ENCODE measurements at places on chromosomes 2 and 18.
A peak's percentile ranks its signal among the peaks of the same experiment; 100 is the strongest.

- no peaks in the 10 kb centered on the region for H3K36me3 ChIP-seq
- DNase-seq = peak; percentile 21
- no peak overlapping the region for H3K27ac ChIP-seq
Observed at GRCh38 chr2:82656420-82656819, 1802.7 kb downstream of the SUCLG1 start.

DNA sequence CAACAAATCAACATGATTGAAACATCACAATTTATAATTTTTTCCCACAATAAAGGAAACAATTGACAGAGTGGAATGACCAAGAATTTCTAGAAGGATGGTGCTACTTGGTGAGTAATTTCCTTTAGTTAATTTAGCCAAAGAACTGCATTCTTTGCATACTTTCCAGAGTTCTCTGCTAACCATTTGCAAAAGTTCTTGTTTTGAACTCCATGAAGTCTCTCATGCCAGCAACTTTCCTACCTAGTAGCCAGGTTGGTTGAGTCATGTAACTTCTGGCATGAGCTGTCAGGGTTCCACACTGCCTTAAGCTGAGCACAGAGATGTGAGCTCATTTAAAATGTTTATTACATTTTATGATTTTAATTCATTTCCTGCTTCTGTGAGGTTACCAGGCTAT, 539.6 kb downstream of the PID1 start:
- H3K4me1 ChIP-seq = no peaks in the 10 kb centered on the region
- H3K4me3 ChIP-seq = no peak overlapping the region
- no peaks in the 10 kb centered on the region for H3K27me3 ChIP-seq
- H3K27ac ChIP-seq = no peak overlapping the region
- no peaks in the 10 kb centered on the region for H3K36me3 ChIP-seq

DNA sequence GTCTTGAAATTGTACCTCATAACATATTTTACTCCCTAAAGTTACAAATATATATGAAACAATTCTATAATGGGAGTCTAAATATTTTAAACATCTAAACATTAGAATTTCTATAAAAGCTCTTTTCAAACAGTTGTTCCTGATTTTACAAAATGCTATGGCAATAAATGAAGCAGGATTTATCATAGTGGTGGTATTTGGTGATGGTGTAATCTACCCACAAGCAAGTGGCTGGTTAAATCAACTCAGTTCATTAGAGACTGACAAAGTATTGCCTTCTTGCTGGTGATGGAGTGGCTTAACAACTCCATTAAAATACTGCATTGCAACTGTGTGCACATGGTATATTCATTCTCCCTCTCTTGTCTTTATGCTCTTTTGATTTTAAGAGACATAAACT, 138.9 kb downstream of the PMAIP1 start:
- no peaks in the 10 kb centered on the region for H3K4me1 ChIP-seq
- no peaks in the 10 kb centered on the region for H3K36me3 ChIP-seq
- no peak for DNase-seq

- no peaks in the 10 kb centered on the region for H3K27me3 ChIP-seq
- H3K36me3 ChIP-seq = peaks cover 8% of the 10 kb centered on the region
- H3K27ac ChIP-seq = no peak overlapping the region
- no peak overlapping the region for H3K4me3 ChIP-seq
- no peaks in the 10 kb centered on the region for H3K4me1 ChIP-seq
Observed at GRCh38 chr18:57029761-57030160, 117.1 kb upstream of the BOD1L2 start.

DNA sequence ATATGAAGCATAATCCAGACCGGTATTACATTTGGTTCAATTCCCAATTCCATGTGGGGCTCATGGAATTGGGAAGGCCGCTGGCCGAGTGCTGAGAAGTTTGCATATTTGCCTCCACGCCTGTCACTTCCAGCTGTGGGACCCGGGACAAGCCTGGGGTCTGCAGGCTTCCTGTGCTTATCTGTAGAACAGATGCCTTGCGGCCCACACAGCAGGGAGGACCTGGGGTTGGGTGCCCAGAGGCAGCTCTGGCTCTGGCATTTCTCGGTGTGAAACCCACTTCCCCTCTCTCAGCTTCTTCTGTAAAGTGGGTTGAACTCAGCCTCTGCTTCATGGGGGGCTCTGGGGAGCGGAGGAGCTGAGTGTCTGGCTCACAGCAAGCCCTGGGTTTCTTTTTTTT, 97.9 kb downstream of the SH3BP4 start:
- H3K4me3 ChIP-seq = no peak overlapping the region
- peak; percentile 24 for DNase-seq
- peaks cover 30% of the 10 kb centered on the region for H3K36me3 ChIP-seq

GRCh38 chr2:133541376-133541775, 26.9 kb downstream of the NCKAP5 start:
- no peaks in the 10 kb centered on the region for H3K4me1 ChIP-seq
- H3K27me3 ChIP-seq = no peaks in the 10 kb centered on the region
- no peak overlapping the region for H3K4me3 ChIP-seq
- no peak overlapping the region for H3K27ac ChIP-seq
- H3K36me3 ChIP-seq = no peaks in the 10 kb centered on the region

DNA sequence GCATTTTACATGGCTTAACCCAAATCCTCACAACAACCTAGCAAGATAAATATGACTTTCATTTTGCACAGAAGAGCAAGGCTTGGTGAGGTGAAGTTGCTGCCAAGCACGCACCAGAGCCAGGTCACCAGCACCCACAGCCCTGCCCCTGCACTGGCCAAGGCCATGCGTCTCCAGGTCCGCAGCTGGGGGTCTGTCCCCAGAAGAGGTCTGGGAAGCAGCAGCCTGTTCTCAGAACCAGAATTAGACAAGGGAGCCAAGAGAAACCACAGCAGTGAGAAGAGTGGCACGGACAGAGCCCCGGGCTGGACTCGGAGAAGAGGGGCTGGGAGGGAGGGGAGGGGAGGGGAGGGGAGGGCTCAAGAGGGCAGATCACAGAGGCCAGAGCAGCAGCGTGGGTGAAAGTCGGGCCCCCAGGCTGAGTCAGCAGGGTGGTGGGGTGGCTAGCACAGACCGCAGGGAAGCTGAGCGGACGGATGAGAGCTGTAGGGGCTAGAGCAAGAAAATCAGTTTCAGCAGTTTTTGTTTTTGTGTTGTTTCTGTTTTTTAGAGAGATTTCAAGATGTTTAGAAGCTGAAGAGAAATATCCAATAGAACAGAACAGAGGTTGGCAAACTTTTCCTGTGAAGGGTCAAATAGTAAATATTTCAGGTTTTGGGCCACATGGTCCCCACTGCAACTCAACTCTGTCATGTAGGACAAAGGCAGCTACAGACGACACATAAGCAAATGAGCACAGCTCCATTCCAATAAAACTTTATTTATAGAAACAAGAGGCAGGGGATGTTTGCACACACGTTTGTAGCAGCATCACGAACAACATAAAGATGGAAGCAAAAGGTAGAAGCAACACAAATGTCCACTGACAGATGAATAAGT, 7.4 kb upstream of the MTERF4 start:
- H3K27ac ChIP-seq = peak overlapping the region; percentile 37
- H3K27me3 ChIP-seq = no peaks in the 10 kb centered on the region
- no peaks in the 10 kb centered on the region for H3K4me1 ChIP-seq
- no peak for DNase-seq
- H3K4me3 ChIP-seq = no peak overlapping the region
- H3K36me3 ChIP-seq = peaks cover 5% of the 10 kb centered on the region

DNA sequence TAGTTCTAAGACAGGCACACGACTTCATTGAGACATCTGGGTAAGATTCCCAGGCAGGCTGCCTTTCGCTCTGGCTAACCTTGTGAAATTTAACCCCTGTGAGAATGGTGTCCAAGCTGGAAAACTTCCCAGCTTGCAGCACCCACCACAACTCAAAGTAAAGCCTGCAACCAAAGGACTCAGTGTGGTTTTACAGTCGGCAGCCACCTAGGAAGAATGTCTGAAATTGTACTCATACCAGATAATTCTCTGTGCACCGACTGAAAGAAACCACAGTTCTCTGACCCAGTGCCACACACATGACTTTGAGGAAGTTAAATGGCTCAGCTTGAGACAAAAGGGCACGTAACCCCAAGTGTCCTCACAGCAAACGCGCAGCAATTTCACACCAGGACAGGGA, 125.7 kb downstream of the RBMS1 start:
- no peak overlapping the region for H3K4me3 ChIP-seq
- peaks cover 100% of the 10 kb centered on the region for H3K4me1 ChIP-seq
- no peaks in the 10 kb centered on the region for H3K27me3 ChIP-seq

- no peaks in the 10 kb centered on the region for H3K27me3 ChIP-seq
- no peak overlapping the region for H3K27ac ChIP-seq
- no peaks in the 10 kb centered on the region for H3K4me1 ChIP-seq
- DNase-seq = no peak
- no peak overlapping the region for H3K4me3 ChIP-seq
Observed at GRCh38 chr2:198597648-198598047, 793.3 kb downstream of the PLCL1 start.

DNA sequence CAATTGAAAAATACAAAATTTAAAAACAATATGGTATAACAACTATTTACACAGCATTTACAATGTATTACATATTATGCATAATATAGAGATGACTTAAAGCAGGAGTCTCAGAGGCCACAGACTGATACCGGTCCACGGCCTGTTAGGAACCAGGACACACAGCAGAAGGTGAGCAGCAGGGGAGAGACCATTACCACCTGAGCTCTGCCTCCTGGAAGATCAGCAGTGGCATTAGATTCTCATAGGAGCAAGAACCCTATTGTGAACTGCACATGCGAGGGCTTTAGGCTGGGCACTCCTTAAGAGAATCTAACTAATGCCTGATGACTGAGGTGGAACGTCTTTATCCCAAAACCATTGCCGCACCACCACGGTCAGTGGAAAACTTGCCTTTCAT, 58.0 kb downstream of the SMAD2 start:
- no peak overlapping the region for H3K27ac ChIP-seq
- DNase-seq = no peak
- H3K4me3 ChIP-seq = no peak overlapping the region
- no peaks in the 10 kb centered on the region for H3K27me3 ChIP-seq

DNA sequence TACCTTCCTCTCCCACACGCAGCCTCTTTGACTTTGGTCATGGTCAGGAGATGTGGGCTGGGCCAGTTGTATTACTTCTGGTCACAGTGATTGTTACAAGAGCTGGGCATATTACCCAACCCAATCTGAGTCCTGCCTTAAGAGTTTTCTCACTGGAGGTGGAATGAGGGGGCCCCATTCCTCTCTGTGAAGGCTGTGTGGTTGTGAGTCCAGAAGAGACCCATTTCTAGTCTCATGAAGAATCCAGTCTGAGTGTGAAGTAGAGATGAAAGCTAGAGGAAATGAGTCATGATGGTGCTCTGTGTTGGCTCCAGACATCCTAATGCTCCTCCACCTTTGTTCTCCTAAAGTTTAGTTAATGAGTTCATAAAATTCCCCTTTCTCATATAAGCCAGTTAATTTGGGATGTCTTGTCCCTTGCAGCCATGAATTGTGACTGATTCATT, 50.8 kb upstream of the RASGRP3 start:
- no peak overlapping the region for H3K27ac ChIP-seq
- H3K4me1 ChIP-seq = no peaks in the 10 kb centered on the region
- DNase-seq = no peak
- H3K4me3 ChIP-seq = no peak overlapping the region
- no peaks in the 10 kb centered on the region for H3K36me3 ChIP-seq
- H3K27me3 ChIP-seq = no peaks in the 10 kb centered on the region

DNA sequence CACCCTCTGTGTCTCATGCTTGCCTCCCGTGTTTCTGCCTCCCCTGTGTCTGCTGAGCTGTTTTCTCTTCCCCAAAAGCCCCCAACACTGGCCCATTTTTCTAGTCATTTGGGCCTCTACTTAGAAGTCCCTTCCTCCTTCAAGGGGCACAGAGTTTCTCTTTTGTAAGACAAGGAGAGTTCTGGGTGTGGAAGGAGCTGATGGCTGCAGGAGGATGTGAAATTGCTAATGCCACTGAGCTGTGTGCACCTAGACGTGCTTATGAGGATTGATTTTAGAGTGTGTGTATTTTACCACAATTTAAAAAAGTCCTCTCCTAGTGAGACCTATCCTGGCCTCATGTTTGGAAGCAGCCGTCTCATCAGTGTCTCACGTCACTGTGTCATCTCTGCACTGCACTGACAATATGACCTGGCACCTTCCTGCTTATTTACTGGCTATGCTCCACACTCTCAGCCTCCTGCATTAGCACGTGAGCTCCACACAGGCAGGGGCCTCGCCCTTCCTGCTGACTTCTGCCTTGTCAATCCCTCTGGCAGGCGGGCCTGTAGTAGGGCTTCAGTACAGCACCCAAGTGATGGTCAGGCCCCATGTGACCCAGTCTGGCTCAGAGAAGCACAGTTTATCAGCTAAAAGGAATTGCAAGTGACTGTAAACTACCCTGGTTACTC, 8.0 kb upstream of the MBP start:
- H3K4me3 ChIP-seq = no peak overlapping the region
- DNase-seq = no peak
- no peak overlapping the region for H3K27ac ChIP-seq
- no peaks in the 10 kb centered on the region for H3K27me3 ChIP-seq
- H3K36me3 ChIP-seq = no peaks in the 10 kb centered on the region

GRCh38 chr2:188452084-188452483, 160.4 kb downstream of the GULP1 start:
- no peak overlapping the region for H3K27ac ChIP-seq
- H3K27me3 ChIP-seq = no peaks in the 10 kb centered on the region
- no peaks in the 10 kb centered on the region for H3K36me3 ChIP-seq
- peaks cover 18% of the 10 kb centered on the region for H3K4me1 ChIP-seq
- DNase-seq = no peak

- H3K4me1 ChIP-seq = no peaks in the 10 kb centered on the region
- H3K27ac ChIP-seq = no peak overlapping the region
- no peaks in the 10 kb centered on the region for H3K36me3 ChIP-seq
- H3K27me3 ChIP-seq = no peaks in the 10 kb centered on the region
- no peak overlapping the region for H3K4me3 ChIP-seq
Observed at GRCh38 chr2:148540022-148540421, 104.5 kb upstream of the EPC2 start.

GRCh38 chr2:201580486-201580885, 62.8 kb downstream of the TMEM237 start:
- no peaks in the 10 kb centered on the region for H3K36me3 ChIP-seq
- no peak for DNase-seq
- H3K4me1 ChIP-seq = no peaks in the 10 kb centered on the region
- H3K27ac ChIP-seq = no peak overlapping the region
- no peak overlapping the region for H3K4me3 ChIP-seq

GRCh38 chr2:160278101-160278878, 78.2 kb upstream of the ITGB6 start:
- H3K36me3 ChIP-seq = peaks cover 50% of the 10 kb centered on the region
- no peaks in the 10 kb centered on the region for H3K4me1 ChIP-seq
- H3K27ac ChIP-seq = peak overlapping the region; percentile 55
- no peak for DNase-seq

- peaks cover 15% of the 10 kb centered on the region for H3K4me1 ChIP-seq
- H3K27ac ChIP-seq = no peak overlapping the region
- H3K4me3 ChIP-seq = no peak overlapping the region
- DNase-seq = peak; percentile 50
Observed at GRCh38 chr18:8283891-8284585, 325.2 kb upstream of the RAB12 start.

All from stomach (tissue), 19 donors.